Activated CD8-positive, alpha-beta memory T cell treated with anti-CD3 and anti-CD28 coated beads for 1 hour (primary cell): ENCODE measurements at places on chromosomes 2 and 18.

DNA sequence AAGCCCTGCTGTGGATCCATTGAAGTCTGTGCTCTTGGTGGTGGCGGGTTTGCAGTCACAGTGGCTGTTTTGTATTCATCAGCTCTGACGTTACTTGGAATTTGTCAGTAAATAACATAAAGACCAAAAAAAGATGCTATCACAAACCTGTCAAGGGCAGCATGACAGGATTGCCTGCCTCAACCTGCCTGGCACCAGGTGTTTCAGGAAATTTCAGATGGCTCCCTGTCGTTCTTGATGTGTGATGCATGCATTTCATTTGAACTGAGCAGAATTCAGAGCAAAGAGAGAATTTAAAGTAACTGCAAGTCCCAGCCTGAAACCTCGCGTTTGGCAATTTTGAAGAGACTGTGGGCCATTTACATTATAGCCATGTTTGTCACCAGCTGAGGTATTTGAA, 50.3 kb upstream of the EPC2 start:
- DNase-seq, result no peak

DNA sequence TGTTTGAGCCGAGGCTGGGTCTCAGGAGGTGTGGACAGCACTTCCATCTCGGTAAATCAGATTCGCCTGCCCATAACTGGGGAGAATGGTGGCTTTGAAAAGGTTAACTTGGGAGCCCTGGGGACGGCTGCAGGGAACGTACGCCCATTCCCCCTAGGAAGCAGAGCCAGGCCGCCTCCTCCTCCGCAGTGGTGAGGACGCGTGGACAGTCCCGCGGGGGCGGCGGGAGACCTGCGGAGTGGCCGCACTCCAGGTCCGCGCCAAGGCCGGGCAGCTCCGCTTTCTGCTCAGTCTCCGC, 845 bp upstream of the MYCN start:
- no peak for DNase-seq

DNA sequence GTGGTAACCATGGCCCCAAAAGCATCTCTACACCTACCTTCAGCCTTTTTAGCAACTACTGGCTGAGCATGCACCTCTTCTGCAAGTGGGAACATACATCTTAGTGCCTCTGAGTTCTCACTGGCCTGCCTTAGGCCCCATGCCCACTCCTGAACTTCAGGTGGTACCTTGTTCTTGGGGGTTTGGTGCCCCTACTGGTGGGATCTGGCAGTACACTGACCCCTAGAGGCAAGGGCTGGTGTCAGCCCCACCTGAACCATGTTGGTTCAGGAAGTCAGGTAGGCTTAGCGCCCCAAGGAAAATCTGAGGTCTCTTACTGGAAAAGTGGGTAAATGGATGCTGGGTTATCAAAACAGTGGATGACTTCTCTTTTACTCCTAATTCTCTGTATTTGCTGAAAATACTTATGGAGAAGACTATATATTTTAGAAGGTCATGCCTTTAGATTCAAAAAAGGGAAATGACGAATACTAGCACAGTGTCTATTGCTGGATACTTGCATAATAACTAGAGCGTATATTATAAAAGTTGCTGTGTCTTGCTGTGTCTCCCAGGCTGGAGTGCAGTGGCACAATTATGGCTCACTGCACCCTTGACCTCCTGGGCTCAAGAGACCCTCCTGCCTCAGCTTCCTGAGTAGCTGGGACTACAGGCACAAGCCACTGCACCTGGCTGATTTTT, 84.6 kb downstream of the RAB31 start:
- no peak for DNase-seq

- no peak for DNase-seq
Observed at GRCh38 chr2:178592655-178593054, 112.4 kb downstream of the PLEKHA3 start.

GRCh38 chr2:144698156-144698555, 178.2 kb upstream of the ZEB2 start:
- DNase-seq, result no peak

DNA sequence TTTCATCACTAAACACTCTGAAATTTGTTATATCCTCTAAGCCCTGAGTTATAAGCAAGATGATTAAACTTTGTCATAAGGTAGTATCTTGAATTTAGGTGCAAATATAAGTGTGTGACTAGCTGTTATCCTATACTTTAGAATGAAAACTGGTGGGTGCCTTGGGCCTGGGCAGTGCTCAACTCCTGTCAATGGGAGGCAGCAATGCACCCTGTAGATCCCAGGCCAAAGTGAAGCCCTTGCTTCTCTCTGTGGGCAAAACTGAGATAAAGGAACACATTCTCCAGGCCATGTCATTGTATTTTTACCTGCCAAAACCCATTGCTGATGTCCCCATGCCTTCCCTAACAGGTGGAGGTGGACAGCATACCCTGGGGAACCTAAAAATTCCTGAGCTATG, 525.2 kb downstream of the TNS1 start:
- no peak for DNase-seq
